ENCODE measurements at places on chromosomes 6 and 20.

DNA sequence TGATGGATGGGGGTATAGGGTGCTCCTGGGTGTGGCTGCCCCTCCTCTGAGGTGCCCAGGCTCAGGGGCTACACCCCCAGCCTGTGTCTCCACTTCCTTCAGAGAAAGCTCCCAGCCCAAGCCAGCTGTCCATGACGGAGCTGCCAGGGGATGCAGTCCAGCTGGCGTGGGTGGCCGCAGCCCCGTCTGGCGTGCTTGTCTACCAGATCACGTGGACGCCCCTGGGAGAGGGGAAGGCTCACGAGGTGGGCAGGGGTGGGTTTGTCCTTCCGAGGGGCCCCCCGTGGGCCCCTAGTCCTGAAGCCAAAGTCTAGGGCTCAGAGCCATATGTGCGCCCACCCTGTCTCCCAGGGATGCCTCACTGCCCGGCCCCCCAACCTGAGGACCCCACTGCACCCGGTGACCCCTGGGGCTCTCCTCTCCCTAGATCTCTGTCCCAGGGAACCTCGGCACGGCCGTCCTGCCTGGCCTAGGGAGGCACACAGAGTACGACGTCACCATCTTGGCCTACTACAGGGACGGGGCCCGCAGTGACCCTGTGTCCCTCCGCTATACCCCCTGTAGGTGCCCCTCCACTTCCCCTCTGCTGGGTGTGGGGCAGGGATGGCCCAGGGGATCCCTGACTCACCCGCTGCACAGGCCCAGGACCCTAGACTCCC is 19.8 kb downstream of the COL20A1 start:
- no peak overlapping the region for H3K27ac ChIP-seq
- no peaks in the 10 kb centered on the region for H3K27me3 ChIP-seq
- no peak for DNase-seq
- no peaks in the 10 kb centered on the region for H3K4me1 ChIP-seq
- no peaks in the 10 kb centered on the region for H3K36me3 ChIP-seq
- no peak overlapping the region for H3K4me3 ChIP-seq

- DNase-seq: no peak
- H3K4me1 ChIP-seq: peaks cover 13% of the 10 kb centered on the region
- H3K36me3 ChIP-seq: no peaks in the 10 kb centered on the region
- no peak overlapping the region for H3K4me3 ChIP-seq
- peaks cover 14% of the 10 kb centered on the region for H3K27me3 ChIP-seq
These were observed 44.2 kb downstream of the AKAP12 start for GRCh38 chr6:151284012-151284411.

DNA sequence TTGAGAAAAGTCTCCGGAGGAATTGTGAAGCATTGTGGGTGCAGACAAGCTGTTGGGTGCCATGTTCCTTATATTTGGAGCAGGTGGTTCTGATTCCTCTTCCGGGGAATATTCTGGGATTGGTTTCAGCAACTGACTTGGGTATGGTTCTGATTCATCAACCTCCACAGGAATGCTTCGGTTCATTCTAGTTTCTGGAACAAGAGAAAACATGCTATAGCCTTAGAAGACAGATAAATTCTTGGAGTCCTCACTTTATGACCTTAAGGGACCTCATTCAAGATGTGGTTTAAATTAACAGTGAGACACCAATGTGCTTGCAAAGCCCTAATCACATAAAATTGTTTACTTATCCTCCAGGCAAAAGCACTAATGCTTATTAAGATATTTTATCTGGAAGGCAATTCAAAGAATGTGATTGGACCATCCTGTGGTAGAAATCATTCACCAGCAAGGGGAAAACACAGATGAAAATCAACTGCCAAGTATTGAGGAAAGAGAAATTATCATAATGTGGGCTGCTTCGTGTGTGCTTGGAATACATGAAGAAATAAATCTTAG is 13.7 kb downstream of the TRAF3IP2 start:
- H3K27ac ChIP-seq: no peak overlapping the region
- no peak for DNase-seq
- H3K4me3 ChIP-seq: no peak overlapping the region

DNA sequence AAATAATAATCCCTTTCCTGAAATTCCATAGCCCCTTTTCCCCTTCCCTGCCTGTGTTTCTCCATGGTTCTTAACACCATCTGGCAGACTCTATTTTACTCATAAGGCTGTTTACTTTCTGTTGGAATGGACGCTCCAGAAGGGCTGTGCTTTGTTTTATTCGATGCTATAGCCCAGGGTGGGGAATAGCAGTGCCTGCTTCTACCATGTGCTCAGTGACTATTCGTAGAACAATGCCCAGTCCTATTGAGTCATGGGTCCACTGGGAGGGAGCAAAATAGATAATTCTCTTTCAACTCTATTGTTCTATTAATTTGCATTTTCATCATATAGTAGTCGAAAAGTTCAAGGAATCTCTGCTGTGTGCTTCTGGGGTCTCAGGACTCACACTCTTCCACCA is 565.1 kb downstream of the C6orf118 start:
- DNase-seq: no peak
- no peak overlapping the region for H3K4me3 ChIP-seq
- H3K36me3 ChIP-seq: no peaks in the 10 kb centered on the region
- H3K27ac ChIP-seq: no peak overlapping the region
- H3K27me3 ChIP-seq: no peaks in the 10 kb centered on the region
- H3K4me1 ChIP-seq: no peaks in the 10 kb centered on the region

DNA sequence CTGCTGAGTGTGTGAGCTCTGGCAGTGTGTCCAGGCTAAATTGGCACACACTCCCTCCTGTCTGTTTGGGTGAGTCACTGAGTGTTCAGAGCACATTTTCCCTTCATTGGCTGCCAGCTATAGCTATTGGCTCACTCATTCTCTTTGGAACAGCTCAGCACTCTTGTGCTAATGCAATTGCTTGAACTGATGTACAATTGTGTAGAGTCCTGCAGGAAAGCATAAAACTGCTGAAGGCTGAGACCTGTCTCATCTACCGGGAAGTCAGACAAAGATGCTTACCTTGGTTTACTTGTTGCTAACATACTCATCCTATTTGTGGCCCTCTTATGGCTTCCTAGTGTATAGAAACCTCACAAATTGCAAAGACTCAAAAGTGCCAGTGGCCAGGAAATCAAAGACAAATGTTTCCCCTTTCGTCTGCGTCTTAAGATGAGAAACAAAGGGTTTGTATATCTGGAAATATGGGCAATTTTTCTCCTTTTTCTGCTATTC is 351.0 kb downstream of the BCKDHB start:
- no peaks in the 10 kb centered on the region for H3K36me3 ChIP-seq
- H3K27ac ChIP-seq: no peak overlapping the region
- H3K4me1 ChIP-seq: peaks cover 14% of the 10 kb centered on the region
- DNase-seq: no peak

GRCh38 chr6:79196912-79197311 is 37.6 kb downstream of the HMGN3 start:
- no peak for DNase-seq
- H3K36me3 ChIP-seq: peaks cover 17% of the 10 kb centered on the region
- no peak overlapping the region for H3K27ac ChIP-seq

GRCh38 chr6:131685266-131685780 is 15.9 kb downstream of the OR2A4 start:
- H3K4me1 ChIP-seq: peaks cover 41% of the 10 kb centered on the region
- no peaks in the 10 kb centered on the region for H3K36me3 ChIP-seq
- no peak overlapping the region for H3K4me3 ChIP-seq

DNA sequence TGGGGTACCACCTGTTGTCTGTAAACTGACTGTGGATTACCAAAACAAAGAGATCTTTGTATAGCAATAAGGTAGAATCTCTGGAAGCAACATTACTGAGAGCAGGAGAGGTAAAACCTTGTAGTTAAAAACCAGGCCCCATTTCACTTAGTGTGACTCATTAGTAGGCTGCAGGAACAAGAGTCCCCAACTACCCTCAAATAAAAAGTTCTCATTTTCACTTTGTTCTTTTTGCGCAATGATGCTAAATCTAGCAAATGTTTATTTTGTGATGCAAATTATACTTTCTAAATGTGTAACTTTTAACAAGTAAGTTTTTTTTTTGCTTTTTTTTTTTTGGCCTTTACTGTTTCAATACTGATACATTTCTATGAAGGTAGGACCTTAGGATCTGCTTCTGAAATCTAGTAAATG is 67.1 kb downstream of the ESF1 start:
- H3K4me1 ChIP-seq: no peaks in the 10 kb centered on the region
- H3K27ac ChIP-seq: no peak overlapping the region
- H3K36me3 ChIP-seq: peaks cover 55% of the 10 kb centered on the region
- no peak overlapping the region for H3K4me3 ChIP-seq
- DNase-seq: no peak
- no peaks in the 10 kb centered on the region for H3K27me3 ChIP-seq

- H3K27ac ChIP-seq: no peak overlapping the region
- no peaks in the 10 kb centered on the region for H3K36me3 ChIP-seq
- H3K27me3 ChIP-seq: no peaks in the 10 kb centered on the region
- H3K4me1 ChIP-seq: no peaks in the 10 kb centered on the region
- no peak for DNase-seq
These were observed 191.5 kb upstream of the BMP2 start for GRCh38 chr20:6575912-6576401.

DNA sequence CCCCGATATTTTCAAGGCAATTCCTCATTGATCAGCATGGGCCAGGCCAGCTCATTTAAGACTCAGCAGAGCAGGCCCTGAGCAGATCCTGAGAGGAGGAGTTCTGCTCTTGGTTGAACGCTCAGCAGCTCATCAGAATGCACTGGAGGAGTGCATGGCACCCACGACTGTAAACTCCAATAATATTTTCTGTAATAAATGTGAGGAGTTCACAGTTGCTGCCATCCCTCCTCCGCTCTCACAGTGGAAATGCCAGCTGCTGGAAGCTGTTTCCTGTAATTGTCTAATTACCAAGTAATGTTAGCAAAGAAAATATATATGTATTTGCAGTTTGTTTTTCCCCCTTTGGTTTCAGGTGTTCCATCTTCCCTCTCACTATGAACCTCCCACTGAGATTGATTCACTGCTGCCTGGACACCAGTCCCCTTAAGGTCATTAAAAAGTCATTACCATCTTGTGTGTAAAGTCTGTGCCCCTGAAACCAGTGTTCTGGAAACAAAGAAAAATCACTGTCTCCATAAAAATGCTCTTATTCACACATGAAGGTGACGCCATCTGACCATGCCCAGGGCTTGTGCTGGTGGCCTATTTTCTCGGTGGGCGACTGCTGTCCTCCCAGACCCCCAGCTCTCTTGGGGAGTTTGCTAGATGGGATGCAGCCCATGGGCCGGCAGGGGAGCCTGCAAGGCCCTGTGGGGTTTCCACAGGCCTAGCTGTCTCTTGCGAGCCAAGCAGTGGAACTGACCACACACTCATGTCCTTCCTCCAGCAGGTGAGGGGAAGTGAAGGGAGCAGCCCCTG is 374.2 kb downstream of the ZFAND3 start:
- H3K36me3 ChIP-seq: no peaks in the 10 kb centered on the region
- no peak overlapping the region for H3K4me3 ChIP-seq
- H3K27me3 ChIP-seq: no peaks in the 10 kb centered on the region

DNA sequence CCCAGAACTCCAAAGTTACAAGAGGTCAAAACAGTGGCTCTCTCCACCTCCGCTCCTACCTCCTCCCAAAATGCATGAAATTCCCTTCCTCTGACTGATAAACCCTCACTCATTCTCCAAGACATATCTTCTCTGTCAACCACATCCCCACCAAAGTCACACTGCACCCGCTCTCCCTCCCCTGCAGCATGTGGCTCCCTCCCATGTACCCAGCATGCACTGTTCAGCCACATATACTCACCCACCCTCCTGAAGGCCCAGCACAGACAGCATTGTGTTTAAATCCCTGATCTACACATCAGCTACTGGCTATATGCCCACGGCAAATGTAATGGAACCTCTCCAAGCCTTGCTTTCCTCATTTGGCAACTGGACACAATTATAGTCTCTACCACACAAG is 5.5 kb upstream of the POU5F1 start:
- H3K27me3 ChIP-seq: no peaks in the 10 kb centered on the region
- peaks cover 18% of the 10 kb centered on the region for H3K4me1 ChIP-seq
- DNase-seq: no peak
- no peak overlapping the region for H3K4me3 ChIP-seq
- H3K27ac ChIP-seq: no peak overlapping the region
- H3K36me3 ChIP-seq: no peaks in the 10 kb centered on the region

DNA sequence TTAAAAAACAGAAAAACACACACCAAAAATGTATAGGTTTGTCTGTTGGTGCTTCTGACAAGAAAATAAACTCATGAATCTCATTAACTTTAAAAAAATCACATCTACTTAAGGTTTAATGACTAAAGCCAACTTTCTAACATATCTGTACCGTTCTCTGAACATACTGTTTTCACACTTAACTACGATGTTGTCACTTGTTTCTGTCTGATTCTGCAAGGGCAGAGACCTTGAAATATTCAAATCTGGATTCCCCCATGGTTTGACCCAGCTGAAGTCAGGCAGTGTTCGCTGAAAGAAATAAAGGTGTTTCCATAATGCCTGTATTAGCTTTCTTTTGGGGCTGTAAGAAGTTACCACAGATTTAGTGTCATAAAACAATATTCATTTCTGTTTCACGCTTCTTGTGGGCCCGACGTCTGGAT is 2.7 kb upstream of the ASXL1 start:
- peaks cover 19% of the 10 kb centered on the region for H3K36me3 ChIP-seq
- no peak for DNase-seq
- H3K27me3 ChIP-seq: peaks cover 1% of the 10 kb centered on the region
- H3K27ac ChIP-seq: peak overlapping the region; percentile 70

- H3K27me3 ChIP-seq: no peaks in the 10 kb centered on the region
- H3K36me3 ChIP-seq: peaks cover 2% of the 10 kb centered on the region
- DNase-seq: no peak
- no peak overlapping the region for H3K4me3 ChIP-seq
These were observed 6.3 kb downstream of the MAP1LC3A start for GRCh38 chr20:34564833-34565232.

DNA sequence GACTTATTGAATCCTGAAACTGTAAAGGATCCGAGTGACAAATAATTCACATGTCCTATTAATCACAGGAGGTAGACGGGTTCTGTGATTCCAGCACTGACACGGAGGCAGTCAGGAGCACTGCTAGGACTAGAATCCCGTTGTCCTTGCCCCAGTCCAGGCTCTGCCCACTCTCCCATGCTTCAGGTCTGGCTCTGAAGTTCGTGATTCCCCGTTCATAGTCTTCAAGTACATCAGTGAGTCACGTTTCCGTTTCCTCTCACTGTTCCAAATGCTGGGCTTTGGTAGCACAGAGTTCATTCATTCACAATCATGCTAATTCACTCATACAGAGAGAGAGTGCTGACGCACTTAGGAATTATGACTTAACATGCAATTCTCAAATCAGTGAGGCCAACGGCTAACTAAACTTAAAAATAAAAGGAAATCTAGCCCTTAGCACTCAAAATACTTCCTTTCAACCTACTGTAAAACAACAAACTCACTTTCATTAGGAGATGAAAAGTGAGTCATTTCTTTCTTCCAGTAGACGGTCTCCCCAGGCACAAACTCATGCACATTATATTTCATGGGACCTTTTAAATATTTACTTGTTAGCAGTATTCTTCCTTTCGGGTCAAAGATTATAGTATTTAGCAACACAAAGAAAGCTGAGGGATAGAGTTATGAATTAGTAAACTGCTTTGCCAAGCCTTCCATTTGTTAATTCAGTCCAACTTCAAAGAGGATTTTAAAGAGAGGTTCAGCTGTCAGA is 94.0 kb upstream of the NHSL1 start:
- DNase-seq: peak; percentile 38
- no peaks in the 10 kb centered on the region for H3K36me3 ChIP-seq
- peak overlapping the region; percentile 78 for H3K4me3 ChIP-seq

GRCh38 chr6:138970856-138971425 is 17.1 kb downstream of the REPS1 start:
- DNase-seq: peak; percentile 20
- H3K36me3 ChIP-seq: no peaks in the 10 kb centered on the region
- H3K4me1 ChIP-seq: peaks cover 77% of the 10 kb centered on the region
- H3K27me3 ChIP-seq: no peaks in the 10 kb centered on the region

Measured in activated naive CD8-positive, alpha-beta T cell treated with anti-CD3 and anti-CD28 coated beads, Interleukin-2, amount 50 U/mL, for 24 hours (primary cell).